ENCODE measurements at places on chromosomes 3 and 15. TPM values are rescaled to one million over a fixed set of nuclear protein-coding genes. Genes with fewer than 3 reads are reported as not detected.

The RPL14 gene
- 2,949 TPM for total RNA-seq

- H3K36me3 ChIP-seq: no peaks in the 10 kb centered on the region
- no peak overlapping the region for H3K4me3 ChIP-seq
- H3K4me1 ChIP-seq: peaks cover 33% of the 10 kb centered on the region
- peak overlapping the region; percentile 50 for H3K27ac ChIP-seq
These were observed 283.0 kb downstream of the UACA start for GRCh38 chr15:70480196-70480856.

The TFRC gene
- 341 TPM for total RNA-seq

GRCh38 chr3:175502155-175502554 is 643.0 kb downstream of the NAALADL2 start:
- no peak overlapping the region for H3K4me3 ChIP-seq
- H3K27me3 ChIP-seq: no peaks in the 10 kb centered on the region
- no peak for DNase-seq
- H3K27ac ChIP-seq: no peak overlapping the region
- H3K4me1 ChIP-seq: no peaks in the 10 kb centered on the region

GRCh38 chr3:133761605-133762484 is 15.7 kb downstream of the TF start:
- no peaks in the 10 kb centered on the region for H3K36me3 ChIP-seq
- H3K27me3 ChIP-seq: peaks cover 5% of the 10 kb centered on the region
- no peak overlapping the region for H3K27ac ChIP-seq
- no peaks in the 10 kb centered on the region for H3K4me1 ChIP-seq

The MORC1 gene
- not detected for total RNA-seq

DNA sequence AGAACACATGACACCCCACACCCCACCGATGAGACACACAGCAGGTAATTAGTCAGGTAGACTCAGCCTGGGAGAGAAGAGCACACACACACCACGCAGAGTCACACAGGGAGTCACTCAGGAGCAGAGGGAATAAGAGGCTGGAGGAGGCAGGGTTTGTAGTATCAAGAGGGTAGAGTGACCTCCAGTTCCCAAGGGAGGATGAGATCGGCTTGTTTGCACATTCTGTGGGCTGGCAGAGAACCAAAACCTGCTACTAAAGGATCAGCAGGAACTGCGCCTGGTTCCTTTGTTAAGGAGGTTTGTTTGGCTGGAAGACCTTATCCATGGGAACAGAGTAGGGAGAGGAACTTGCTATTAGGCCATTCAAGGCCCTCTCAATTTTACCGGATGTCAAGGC is 281.4 kb upstream of the SLCO3A1 start:
- no peaks in the 10 kb centered on the region for H3K4me1 ChIP-seq
- H3K36me3 ChIP-seq: no peaks in the 10 kb centered on the region
- no peak overlapping the region for H3K27ac ChIP-seq

DNA sequence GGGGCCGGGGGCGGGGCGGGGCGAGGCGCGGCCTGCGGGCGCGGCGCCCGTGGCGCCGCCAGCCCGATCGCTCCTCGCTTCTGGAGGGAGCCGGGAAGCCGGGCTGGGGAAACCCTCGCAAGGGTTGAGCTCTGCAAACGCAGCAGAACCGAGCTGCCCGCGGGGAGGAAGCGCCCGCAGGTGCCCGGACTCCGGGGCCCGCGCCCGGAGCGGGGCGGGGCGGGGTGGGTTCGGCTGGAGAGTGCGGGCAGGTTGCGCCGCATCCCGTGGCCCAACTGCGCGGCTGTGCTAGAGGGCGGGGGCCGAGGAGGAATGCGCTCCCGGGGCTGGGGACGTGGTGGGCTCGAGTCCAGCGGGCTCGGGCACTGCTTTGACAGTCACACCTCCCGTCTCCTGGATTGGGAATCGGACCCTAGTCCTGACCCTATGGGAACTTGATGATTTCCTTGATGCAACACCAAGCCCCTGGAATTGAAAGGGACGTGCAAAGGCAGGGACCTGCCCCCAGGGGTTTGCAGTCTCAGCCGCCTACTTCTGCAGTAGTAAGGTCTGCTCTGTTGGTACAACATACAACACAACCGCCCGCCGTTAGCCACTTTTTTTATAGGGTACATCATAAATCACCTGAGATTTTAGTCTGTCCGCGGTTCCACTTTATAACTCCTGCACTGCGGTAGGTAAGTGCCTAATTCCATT is 34.3 kb downstream of the ZBTB38 start:
- peak overlapping the region; percentile 92 for H3K27ac ChIP-seq
- peak overlapping the region; percentile 88 for H3K4me3 ChIP-seq
- DNase-seq: peak; percentile 60
- H3K36me3 ChIP-seq: peaks cover 45% of the 10 kb centered on the region
- H3K4me1 ChIP-seq: peaks cover 67% of the 10 kb centered on the region

- H3K36me3 ChIP-seq: no peaks in the 10 kb centered on the region
- no peak overlapping the region for H3K4me3 ChIP-seq
- no peak for DNase-seq
- no peaks in the 10 kb centered on the region for H3K27me3 ChIP-seq
- no peak overlapping the region for H3K27ac ChIP-seq
These were observed 437.2 kb downstream of the SI start for GRCh38 chr3:164641071-164641470.

The PDE8A gene
- total RNA-seq: 20.8 TPM

- no peaks in the 10 kb centered on the region for H3K27me3 ChIP-seq
- H3K27ac ChIP-seq: no peak overlapping the region
- no peak overlapping the region for H3K4me3 ChIP-seq
- no peak for DNase-seq
These were observed 68.1 kb downstream of the PGPEP1L start for GRCh38 chr15:98939311-98940080.

The ST3GAL6 gene
- total RNA-seq: not detected

DNA sequence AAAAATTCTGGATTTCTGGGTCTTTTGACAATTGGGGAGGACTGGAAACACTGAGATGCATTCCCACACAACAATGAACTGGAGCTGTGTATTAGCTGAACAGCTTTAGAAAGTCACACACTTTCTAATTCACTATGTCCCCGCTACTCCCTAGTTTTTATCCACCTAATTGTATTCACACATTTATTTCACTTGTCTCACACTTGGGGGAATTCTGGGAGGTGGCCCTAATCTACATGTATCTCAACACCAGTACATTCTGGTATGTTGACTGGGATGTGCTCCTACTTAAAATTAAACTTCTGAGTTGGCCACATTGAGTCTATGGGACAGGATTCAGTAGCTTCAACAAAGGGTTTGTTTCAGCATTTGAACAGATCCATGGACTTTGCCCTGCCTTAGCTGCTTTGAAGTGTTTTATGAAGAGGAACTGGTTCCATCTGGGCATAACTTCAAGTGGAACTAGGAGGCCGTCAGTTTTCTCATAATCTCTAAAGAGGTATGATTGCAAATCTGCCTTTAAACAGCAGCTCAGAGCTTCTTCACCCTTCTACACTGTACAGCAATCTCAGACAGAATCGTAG is 106.5 kb upstream of the CMC1 start:
- no peaks in the 10 kb centered on the region for H3K27me3 ChIP-seq
- H3K36me3 ChIP-seq: no peaks in the 10 kb centered on the region
- H3K27ac ChIP-seq: no peak overlapping the region
- no peaks in the 10 kb centered on the region for H3K4me1 ChIP-seq

DNA sequence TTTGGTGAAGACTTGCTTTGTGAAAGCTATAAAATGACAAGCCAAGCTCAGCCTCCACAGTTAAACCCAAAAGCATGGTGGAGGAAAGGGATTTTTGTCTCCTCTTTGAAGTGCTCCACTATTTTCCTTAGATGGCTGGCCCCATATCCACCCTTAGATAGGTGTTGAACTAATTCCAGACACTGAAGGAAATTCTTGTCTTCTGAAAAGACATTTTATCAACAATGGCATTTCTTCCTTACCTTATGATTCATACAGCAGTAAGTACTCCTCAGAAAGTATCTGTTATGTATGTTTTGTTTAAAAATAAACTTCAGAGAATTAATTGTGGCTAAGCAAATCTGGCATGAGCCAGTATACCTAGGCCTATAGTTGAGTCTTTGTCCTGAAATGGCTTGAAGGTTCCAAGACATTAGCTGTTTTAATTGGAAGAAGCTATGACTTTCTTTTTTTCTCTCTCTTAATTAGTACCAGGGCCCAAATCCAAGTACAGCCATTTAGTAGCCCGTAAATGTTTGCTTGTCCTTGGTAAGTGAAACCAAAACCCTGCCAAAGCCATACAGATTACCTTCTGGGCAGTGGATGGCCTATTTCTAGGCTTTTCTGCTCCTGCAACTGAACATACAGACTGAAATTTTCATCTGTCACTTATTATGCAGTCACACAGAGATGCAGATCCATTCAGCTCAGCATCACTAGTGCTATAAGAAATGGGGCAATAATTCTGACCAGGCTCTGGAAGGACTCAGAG is 5.1 kb upstream of the BFSP2 start:
- H3K4me1 ChIP-seq: no peaks in the 10 kb centered on the region
- H3K27me3 ChIP-seq: no peaks in the 10 kb centered on the region
- no peaks in the 10 kb centered on the region for H3K36me3 ChIP-seq

- H3K4me3 ChIP-seq: no peak overlapping the region
- H3K27ac ChIP-seq: no peak overlapping the region
- H3K27me3 ChIP-seq: peaks cover 8% of the 10 kb centered on the region
- no peaks in the 10 kb centered on the region for H3K4me1 ChIP-seq
- H3K36me3 ChIP-seq: no peaks in the 10 kb centered on the region
These were observed 283.8 kb upstream of the NR2F2 start for GRCh38 chr15:96046620-96047240.

DNA sequence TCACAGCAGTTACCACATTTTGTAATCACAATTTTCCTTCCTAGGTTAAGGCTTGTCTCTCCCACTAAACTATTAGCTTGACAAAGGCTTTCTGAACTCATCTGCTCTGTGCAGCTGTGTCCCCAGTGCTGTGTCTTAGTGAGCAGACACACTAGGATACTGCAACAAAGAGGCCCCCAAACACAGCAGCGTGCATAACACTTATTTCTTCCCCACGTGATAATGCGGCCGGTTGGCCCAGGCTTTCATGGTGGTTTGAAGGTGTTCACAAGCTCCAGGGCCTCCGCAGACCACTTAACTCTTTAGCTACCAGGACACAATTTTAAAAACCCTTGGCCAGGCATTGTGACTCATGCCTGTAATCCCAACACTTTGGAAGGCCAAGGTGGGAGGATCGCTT is 2.2 kb upstream of the HDAC11 start:
- no peaks in the 10 kb centered on the region for H3K36me3 ChIP-seq
- no peak overlapping the region for H3K4me3 ChIP-seq
- peaks cover 10% of the 10 kb centered on the region for H3K4me1 ChIP-seq
- no peak for DNase-seq

DNA sequence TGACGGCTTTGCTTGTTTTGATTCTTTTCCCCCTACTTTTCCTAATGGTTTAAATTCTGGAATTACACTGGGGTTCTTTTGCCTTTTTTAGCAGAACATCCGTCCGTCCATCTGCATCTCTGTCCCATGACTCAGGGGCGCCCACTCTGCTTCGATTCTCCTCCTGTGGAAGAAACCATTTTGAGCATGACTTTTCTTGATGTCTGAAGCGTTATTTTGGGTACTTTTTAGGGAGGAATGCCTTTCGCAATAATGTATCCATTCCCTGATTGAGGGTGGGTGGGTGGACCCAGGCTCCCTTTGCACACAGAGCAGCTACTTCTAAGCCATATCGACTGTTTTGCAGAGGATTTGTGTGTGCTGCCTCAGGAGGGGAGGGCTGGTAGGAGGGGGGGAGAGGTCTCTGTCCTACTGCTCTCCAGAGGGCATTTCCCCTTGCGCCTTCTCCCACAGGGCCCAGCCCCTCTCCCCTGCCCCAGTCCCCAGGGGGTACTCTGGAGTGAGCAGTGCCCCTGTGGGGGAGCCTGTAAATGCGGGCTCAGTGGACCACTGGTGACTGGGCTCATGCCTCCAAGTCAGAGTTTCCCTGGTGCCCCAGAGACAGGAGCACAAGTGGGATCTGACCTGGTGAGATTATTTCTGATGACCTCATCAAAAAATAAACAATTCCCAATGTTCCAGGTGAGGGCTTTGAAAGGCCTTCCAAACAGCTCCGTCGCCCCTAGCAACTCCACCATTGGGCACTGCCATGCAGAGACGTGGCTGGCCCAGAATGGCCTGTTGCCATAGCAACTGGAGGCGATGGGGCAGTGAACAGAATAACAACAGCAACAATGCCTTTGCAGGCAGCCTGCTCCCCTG is 19.5 kb upstream of the BSN start:
- H3K27me3 ChIP-seq: no peaks in the 10 kb centered on the region
- H3K4me1 ChIP-seq: peaks cover 4% of the 10 kb centered on the region
- no peak for DNase-seq
- H3K36me3 ChIP-seq: peaks cover 14% of the 10 kb centered on the region

DNA sequence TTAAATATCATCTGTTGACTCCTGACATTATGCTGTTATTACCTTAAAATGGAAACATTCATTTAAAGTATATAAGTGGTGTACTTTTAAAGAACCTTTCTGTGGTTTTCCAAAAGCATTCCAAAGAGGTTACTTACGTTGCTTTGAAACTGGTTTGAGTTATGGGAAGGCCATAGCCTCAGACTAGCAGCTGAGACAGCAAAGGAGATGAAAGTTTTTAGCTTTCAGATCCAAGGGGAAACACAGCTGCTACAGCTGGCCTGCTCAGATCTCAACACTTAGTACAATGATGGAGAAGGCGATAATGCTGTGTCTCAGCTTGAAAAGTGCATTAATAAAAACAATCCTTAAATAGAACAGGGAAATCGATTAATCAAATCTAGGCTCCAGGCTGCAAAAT is 921.1 kb downstream of the ROBO1 start:
- no peak overlapping the region for H3K4me3 ChIP-seq
- no peaks in the 10 kb centered on the region for H3K27me3 ChIP-seq
- H3K4me1 ChIP-seq: no peaks in the 10 kb centered on the region
- DNase-seq: no peak
- H3K36me3 ChIP-seq: no peaks in the 10 kb centered on the region
- H3K27ac ChIP-seq: no peak overlapping the region

DNA sequence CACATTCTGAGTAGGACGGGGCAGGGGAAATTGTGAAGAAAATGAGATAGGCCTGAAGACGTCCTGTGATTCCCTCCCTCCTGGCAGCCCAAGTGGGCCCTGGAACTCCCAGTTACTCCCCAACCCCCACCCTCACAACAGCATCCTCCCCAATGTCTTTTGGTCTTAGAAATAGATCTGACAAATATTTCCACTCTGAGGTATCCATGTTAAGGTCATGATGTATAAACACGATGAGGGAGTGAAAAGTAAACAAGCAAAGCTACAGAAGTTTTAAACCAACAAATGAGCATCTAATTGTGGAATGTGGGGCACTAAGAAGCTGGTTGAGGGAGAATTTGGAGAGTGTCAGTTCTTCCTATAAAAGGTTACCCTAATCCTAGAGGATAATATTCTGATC is 103.7 kb upstream of the AADACL2 start:
- no peaks in the 10 kb centered on the region for H3K4me1 ChIP-seq
- no peaks in the 10 kb centered on the region for H3K27me3 ChIP-seq
- no peak for DNase-seq

GRCh38 chr3:128851601-128852000 is 27.8 kb upstream of the ACAD9 start:
- peaks cover 5% of the 10 kb centered on the region for H3K4me1 ChIP-seq
- no peak overlapping the region for H3K4me3 ChIP-seq
- no peaks in the 10 kb centered on the region for H3K27me3 ChIP-seq
- H3K27ac ChIP-seq: no peak overlapping the region

DNA sequence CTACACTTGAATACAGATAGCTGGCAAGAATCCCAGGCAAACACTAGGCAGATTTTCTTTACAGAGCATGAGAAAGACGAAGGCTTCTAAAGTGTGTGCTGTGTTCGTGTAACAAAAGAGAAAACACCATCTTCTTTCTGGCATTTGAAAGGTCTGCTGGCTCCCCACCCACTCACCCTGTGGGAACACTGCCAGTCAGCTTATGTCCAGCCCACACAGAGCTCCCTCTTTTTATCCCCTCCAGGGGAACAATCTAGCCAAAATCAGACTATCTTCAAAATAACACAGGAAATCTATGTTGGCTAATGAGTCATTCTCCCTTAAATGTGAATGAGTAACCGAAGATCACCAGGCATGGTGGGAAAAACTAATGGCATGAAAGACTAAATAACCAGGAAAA is 45.6 kb upstream of the PAQR5 start:
- peaks cover 2% of the 10 kb centered on the region for H3K4me1 ChIP-seq
- no peak overlapping the region for H3K27ac ChIP-seq
- peaks cover 3% of the 10 kb centered on the region for H3K36me3 ChIP-seq
- no peaks in the 10 kb centered on the region for H3K27me3 ChIP-seq

All from activated CD4-positive, alpha-beta memory T cell treated with anti-CD3 and anti-CD28 coated beads for 36 hours (primary cell).